ENCODE measurements at places on chromosomes 2 and 18.

DNA sequence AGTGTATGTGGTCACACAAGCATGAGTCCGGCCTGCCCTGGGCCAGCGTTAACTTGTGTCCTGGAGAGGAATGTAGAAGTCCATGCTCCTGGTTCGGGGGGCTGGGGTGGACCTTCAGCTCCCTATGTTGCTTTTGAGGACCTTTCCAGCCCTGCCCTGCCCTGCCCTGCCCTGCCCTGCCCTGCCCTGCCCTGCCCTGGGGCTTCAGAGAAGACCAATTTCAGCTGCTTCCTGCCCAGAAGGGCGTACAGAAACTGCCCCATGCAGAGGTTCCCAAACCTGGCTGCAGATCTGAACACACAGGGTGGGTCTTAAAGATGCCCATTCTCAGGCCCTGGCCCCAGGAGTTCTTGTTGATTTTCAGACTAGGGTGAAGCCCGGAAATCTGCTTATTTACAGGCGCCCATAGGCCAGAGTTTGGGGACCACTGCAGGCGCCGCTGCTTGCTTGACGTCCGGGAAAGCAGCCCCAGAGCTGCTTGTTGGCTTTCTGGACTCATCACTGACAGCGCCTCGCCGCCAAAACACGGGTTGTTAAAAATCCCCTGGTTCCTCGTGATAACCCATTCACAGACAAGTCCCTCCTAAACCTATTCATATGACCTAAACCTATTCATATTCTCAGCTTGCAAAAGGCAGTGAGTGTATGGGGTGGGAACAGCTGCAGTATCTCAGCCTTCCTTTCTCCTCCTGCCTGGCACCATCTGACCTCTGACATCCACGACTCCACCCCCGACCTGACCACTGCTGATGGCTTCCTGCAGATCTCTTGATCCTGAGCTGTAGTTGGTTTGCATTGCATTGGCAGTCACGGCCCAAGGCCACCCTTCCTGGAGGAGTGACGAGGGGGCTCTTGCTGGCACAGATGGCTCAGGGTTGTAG lies 198.3 kb downstream of the GLI2 start:
- DNase-seq: no peak

- no peak for DNase-seq
Measured at GRCh38 chr18:11987527-11987926, 6.2 kb downstream of the IMPA2 start.

GRCh38 chr2:191625016-191625415 lies 52.9 kb upstream of the NABP1 start:
- no peak for DNase-seq

DNA sequence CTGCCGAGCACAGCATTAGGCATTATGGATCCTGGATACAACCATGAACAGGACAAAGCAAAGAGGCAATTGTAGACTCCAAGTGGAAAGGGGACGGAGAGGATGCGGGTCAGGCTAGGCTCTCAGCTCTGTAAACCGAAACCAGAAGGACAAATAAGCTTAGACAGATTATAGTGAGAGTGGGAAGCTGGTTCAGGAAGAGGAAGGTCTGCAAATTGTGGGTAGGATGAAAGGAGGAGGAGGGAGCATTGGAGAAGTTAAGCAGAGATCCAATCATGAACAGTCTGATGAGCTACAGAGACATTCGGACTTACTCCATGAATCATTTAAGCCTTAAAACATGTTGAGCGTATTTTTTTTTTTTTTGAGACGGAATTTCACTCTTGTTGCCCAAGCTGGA lies 3.0 kb downstream of the MSH6 start:
- DNase-seq: no peak

- DNase-seq: no peak
Measured at GRCh38 chr18:2114289-2114688, 457.0 kb downstream of the METTL4 start.

- DNase-seq: no peak
Measured at GRCh38 chr2:187118331-187119099, 269.5 kb upstream of the ZSWIM2 start.

- no peak for DNase-seq
Measured at GRCh38 chr2:217612211-217612610, 390.6 kb downstream of the TNS1 start.

GRCh38 chr2:63301481-63301880 lies 250.9 kb downstream of the OTX1 start:
- no peak for DNase-seq

- no peak for DNase-seq
Measured at GRCh38 chr2:106107509-106108131, 86.5 kb downstream of the UXS1 start.

- peak; percentile 56 for DNase-seq
Measured at GRCh38 chr2:205024822-205025518, 479.7 kb downstream of the PARD3B start.

- no peak for DNase-seq
Measured at GRCh38 chr2:189557373-189557772, 23.2 kb downstream of the SLC40A1 start.

GRCh38 chr2:9975328-9975727 lies 23.8 kb downstream of the GRHL1 start:
- no peak for DNase-seq

- DNase-seq: no peak
Measured at GRCh38 chr2:24739354-24740025, 53.7 kb downstream of the PTRHD1 start.

DNA sequence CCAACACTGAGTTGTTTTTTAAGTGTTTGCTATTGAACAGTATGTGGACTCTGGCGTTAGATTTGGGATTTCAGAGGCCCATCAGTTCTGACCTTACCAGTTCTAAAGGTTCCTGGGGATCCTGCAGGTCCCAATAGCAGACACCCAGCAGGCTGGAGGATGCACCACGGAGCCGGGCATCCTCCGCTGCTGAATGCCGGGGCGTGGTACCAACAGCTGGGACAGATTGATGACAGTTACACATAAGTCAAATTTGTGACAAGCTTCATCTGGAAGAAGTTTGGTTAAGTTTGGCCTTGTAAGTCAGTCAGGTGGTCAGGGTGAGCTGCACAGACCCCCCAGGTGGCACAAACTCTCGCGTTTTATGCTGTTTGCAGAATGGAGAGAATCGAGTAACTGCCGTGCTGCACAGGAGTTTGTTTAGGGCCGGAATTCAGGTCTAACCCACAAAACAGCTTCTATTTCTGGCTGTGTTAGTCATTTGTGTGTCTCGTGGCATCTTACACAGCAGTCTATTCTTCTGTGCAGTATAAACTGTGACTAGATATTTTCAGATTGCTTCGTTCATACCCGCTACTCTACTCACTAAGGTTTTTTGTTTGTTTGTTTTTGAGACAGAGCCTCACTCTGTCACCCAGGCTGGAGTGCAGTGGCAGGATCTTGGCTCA lies 19.2 kb downstream of the CTDP1 start:
- DNase-seq: no peak

- no peak for DNase-seq
Measured at GRCh38 chr2:10328670-10329579, 26.2 kb downstream of the HPCAL1 start.

GRCh38 chr18:74803769-74804168 lies 206.1 kb downstream of the ZNF407 start:
- no peak for DNase-seq

- no peak for DNase-seq
Measured at GRCh38 chr2:153644955-153645354, 166.4 kb upstream of the RPRM start.

DNA sequence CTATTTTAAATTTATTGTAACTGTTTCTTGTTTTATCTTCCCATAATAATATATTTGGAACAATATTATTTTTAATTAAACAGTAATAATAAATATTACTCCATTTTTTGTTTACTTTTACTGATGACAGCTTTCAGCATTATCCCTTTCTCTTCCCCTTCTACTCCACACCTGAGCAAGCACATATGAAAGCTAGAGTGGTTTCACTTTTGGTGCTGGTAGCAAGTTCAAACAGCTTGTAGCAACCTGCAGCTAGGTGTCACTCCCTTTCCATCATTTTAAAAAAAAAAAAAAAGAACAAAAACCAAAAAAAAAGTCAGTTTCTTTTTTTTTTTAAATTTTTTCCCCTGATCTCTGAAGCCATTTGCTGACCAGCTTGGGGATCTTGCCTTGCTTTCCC lies 801.8 kb downstream of the CCDC85A start:
- no peak for DNase-seq

- no peak for DNase-seq
Measured at GRCh38 chr18:21257386-21257785, 15.4 kb downstream of the GREB1L start.

Data from midbrain (tissue), 1 donor.